ENCODE measurements at places on chromosomes 6 and 20.

GRCh38 chr20:59123678-59124255 is 39.9 kb upstream of the ZNF831 start:
- no peak for DNase-seq

DNA sequence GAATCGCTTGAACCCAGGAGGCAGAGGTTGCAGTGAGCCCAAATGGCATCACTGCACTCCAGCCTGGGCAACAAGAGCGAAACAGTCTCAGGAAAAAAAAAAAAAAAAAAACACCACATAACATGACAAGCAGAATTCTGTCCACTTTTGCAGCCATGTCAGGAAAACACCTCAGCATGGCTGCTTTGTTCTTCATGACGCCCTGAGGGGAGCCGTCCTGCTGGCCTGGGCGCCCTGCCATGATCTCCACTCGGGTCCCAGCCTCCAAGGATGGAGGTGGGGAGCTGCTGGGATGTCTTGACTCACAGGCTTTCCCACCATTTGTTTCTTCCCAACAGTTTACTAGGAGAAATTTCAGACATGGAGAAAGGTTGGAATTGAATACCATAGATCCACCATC is 42.2 kb downstream of the SNX9 start:
- no peak for DNase-seq

GRCh38 chr6:32092760-32093497 is 16.2 kb downstream of the TNXB start:
- no peak for DNase-seq

DNA sequence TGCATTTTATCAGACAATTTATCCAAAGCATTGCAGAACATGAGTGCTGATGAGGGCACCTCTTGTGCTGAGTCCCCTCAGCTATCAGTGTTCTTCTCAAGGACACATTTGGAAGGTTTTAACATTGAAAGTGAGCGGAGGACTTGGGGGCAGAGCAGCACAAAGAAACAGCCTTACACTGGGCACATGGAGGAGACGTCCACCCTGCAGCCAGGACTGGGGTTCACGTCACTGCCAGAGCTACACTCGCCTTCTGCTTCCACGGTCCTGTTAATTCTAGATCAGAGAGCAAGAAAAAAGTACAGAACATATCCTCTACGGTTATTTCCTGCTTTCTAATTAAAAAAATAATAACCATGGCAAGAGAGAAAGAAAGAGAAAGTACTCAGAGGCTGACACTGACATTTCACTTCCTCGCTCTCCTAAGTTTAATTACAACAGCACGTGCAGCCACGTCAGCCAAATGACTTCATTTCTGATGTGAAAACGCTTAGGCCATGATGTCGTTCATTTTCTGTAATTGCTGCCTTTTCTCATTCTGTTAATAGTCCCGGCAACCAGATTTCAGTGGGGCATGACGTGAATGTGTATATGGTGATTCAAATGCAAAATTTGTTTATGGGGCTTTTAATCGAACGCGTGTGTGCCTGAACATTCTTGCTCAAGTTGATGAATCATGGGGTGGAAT is 5.1 kb downstream of the PRND start:
- no peak for DNase-seq

DNA sequence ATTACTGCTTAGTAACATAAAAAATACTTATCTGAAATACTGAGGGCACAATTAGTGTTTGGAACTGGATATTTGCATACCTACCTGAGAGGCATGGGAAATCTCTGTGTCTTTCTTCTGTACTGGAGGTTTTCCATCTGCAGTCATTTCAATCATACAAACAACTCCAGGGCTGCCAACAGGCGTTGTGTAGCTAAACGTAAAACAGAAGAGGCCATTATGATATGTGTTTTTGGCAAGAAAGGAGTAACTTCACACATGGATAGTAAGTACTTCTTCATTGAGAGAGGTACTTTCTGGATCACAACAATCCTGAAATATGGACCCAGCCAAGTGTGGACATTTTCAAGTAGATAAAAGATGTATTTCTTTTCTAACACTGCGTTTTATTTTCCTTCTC is 363.4 kb downstream of the PHF3 start:
- DNase-seq = no peak

- DNase-seq = no peak
Observed at GRCh38 chr6:4208158-4208557, 72.8 kb upstream of the ECI2 start.

GRCh38 chr6:169208011-169208410 is 45.6 kb downstream of the THBS2 start:
- DNase-seq = no peak

DNA sequence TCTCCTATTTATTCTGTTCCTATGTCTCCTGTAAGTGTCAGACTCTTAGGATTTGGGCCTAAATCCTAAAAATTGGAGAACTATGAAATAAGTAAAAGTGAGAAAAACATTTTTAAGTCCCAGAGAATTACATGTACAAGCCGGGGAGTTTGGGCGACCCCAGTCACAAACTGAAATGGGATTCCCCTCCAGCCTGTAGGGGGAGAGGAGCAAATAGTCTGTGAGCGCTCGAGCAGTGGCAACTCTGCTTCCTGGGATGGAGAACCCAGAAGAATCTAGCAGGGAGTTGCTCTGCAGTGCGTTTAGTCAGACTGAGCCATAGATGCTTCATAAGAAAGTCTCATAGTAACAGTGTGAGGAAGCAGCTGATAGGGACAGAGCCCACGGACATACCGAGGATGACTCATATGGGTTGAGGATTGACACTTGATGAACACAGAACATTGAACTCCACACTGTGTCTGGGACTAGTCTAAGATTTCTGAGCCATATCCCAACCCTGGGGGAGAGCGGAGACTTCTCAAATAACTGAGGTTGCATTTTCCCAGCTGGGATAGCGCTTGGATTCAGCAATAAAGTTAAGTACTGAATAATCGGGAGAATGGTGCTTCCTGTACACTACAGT is 437.2 kb downstream of the BCKDHB start:
- no peak for DNase-seq

GRCh38 chr6:54929245-54929909 is 82.8 kb downstream of the FAM83B start:
- no peak for DNase-seq

GRCh38 chr20:3670511-3670910 is 7.3 kb upstream of the GFRA4 start:
- DNase-seq = no peak

DNA sequence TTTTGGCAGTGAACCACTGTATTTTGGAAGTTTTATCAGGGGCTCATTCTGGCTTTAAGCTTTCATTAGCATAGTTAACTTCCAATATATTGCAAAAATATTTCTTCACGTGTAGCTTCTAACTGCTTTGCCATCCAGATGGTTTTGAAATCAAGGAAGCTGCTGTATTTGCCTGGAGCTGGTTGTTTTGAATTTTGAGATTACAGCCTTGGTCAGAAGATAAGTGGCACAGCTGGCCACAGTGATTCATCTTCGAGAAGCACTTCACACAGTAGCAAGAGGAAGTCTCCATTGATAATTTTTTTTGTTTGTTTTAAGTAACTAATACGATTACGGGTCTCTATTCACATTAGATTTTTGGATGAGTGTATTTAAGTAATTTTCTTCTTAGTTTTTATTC is 3.8 kb downstream of the APCDD1L start:
- no peak for DNase-seq

GRCh38 chr20:11053310-11053709 is 379.5 kb upstream of the JAG1 start:
- DNase-seq = no peak

DNA sequence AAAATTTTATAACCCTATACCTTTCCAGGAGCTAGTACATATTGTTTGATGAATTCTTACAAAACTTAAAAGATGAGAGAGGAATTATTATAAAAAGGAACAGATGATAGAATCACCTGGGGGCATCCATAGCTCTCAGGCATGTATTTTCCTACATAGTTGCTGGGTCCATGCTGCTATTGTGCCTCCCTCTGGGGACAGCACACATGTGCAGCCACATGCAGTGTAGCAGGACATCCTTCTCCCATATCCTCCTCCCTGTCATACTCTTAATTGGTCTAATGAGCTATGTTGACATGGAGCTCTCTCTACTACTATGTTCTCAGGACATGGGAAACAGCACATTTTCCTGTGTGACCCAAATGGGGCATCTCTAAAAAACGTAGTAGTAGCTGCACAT is 898.2 kb upstream of the MAP3K7 start:
- no peak for DNase-seq

DNA sequence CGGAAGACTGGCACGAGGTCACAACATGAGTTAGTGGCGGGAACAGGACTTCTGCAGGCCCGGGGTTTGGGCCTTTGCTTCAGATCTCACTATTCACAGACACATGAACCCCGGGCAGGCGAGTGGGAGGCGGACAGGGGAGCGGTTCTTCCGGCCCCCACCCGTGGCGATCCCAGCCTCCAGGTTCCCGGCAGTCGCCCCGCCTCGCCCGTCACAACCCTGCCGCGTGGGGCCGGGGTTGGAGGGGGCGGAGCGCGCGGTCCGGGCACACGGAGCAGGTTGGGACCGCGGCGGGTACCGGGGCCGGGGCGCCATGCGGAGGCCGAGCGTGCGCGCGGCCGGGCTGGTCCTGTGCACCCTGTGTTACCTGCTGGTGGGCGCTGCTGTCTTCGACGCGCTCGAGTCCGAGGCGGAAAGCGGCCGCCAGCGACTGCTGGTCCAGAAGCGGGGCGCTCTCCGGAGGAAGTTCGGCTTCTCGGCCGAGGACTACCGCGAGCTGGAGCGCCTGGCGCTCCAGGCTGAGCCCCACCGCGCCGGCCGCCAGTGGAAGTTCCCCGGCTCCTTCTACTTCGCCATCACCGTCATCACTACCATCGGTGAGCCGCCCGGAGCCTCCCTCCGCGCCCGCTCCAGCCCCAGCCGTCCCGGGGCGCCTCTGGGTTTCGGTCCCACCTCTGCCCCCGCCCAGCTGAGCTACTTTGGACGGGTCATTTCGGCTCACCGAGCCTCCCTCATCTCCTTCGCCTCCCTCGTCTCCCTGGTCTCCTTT is at the start of gene KCNK15:
Gene KCNK15, plus strand, starts transcription at position 268 of the 769 bp plus-strand sequence. Its CDS starts 46 bp downstream, at position 314.
- DNase-seq = no peak

GRCh38 chr6:181049-181654 is 111.1 kb upstream of the DUSP22 start:
- no peak for DNase-seq

- no peak for DNase-seq
Observed at GRCh38 chr20:23024701-23025100, 10.4 kb upstream of the SSTR4 start.

- no peak for DNase-seq
Observed at GRCh38 chr20:52090035-52090434, 101.5 kb downstream of the ZFP64 start.

GRCh38 chr6:63353286-63353630 is 33.5 kb upstream of the LGSN start:
- DNase-seq = no peak

- DNase-seq = no peak
Observed at GRCh38 chr6:17417817-17418216, 24.4 kb downstream of the CAP2 start.

DNA sequence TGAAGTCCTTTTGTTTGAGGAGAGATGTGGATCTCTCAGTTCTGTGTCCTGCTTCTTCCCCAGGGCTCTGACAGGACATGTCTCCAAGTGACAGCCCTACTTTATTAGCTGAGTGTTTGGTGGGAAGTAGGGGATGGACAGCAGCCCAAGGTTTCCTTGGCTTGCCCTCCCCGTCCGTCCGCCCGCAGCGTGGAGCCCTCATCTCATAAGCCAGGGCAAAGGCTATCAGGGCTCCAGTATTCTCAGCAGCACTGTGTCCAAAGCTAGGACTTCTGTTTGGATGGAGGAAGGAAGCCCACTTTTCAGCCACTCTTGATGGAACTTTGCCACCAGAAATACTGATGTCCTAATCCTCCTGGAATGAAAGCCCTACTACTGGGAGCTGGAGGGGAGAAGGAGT is 13.6 kb downstream of the CDC5L start:
- no peak for DNase-seq

DNA sequence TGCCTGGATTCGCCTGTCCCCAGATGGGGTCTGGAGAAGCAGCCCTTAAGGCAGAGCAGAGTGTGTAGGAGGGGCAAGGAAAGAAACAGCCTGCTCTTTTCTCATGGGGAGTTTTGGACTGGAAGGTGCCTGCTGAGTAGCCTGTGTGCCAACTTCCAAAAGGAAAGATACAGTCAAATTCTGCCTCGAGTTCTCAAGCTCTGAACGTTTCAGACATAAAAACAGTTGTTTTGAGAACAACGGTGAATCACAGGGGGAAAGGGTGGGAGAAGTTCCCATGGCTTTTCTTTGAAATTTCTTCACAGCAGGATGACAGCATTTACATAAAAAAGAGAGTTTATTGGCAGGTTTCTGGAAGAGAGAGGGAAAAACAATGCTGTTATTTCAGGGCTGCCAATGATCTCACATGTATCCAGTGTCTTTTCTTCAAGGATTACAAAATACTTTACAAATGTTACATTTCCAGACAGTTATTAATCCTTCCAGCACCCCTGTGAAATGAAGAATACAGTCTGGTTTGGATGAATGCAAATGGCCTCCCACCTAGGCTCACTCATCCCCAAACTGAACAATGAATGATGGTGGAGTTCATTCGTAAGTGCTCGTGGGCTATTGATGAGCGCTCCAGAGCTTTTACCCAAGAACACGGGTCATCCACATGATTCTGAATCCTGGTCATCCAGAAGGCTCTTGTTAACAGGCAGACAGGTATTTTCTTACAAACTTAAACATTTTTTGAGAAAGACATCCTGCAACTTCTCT is 33.8 kb upstream of the ECI2 start:
- no peak for DNase-seq

DNA sequence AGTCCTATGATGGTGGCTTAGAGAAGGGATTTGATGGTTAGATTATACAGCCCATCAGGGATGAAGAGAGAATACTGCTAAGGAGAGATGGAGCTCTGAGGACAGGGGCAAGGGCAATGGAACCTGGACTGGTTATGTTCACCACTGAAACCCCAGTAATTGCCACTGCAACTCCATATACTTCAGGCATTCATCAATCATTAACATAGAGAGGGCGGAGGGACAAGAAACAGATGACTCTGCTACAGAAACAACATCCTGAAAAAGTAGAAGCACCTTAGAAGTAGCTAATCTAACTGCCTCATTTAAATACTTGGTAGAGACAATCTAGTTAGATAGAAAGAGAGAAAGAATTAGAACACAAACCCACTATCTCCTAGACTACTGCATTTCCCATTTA is 89.8 kb downstream of the MDN1 start:
- no peak for DNase-seq

DNA sequence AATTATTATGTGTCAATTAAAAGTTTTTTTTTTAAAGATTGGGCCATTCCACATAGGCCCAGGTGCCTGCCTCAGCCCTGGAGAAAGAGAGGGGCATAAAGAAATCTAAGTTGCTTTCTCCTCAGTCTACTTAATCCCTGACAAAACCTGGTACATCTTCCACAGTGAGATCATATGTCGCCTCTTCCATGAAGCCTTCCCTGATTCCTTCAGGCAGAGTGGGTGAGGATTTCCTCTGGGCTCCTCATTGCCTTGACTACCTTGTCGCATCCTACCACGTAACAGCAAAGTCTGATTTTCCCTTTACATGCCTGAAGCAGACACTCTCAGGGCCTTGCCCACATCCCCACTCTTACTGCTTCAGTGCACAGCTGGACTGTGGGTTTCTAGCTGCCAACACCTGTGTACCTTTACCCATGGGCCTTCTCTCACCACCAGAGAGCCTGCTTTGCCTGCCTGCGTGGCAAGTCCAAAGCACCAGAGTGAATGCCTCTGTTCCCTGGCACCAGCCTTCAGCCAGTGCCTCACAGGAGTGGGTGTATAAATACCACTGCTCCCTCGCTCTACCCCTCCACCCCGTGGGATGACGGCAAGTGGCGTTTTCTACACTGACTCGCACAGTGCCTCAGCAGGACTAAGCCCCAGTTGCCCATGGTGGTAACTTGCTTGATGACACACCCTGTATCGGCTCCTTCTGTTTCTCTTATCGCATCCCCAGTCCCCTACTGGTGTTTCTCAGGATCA is 68.0 kb downstream of the EYA2 start:
- DNase-seq = no peak

- DNase-seq = no peak
Observed at GRCh38 chr6:113461153-113461932, 395.8 kb upstream of the MARCKS start.

Data from GM12864 (cell line).